Upper lobe of left lung (tissue), 6 donors: ENCODE measurements at places on chromosomes 6 and 20. TPM values are rescaled to one million over a fixed set of nuclear protein-coding genes. Genes with fewer than 3 reads are reported as not detected.

DNA sequence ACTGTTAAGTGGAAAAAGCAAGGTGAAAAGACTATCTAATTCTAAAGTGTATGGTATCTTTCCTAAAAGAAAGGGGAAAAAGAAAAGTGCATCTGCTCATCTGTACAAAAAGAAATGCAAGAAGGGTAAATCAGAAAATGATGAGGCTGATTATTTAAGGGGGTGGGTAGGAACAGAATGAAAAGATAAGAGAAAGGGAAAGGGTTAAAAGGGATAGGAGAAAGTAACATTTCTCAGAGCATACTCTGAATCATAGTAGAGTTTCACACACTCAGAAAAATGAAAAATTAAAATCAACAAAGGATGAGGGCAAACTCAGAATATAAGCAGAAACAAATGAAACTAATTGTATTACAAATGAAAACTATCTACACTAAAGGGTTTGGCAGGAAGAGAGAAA is 79.1 kb downstream of the RNGTT start:
- DNase-seq = no peak

DNA sequence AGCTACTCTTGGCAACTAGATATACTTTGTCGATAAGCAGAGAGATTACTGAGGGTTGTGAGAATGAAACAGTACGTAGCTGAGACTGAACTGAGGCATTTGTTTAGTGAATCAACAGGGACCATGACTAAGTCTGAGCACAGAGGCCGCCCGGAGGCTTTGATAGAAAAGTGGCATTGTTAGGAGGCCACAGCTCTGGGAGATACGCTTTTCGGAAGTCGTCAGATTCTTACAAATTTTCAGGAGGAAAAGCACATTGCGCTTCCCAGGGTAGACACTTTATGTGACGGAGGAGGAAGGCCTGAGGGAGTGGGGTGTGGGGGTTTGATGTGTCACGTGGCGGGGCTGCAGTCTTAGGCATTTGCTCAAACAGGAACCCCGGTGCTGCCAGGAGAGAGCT is 69.4 kb downstream of the PSMG4 start:
- DNase-seq = no peak

C6orf163 gene
- total RNA-seq = 7.1 TPM

SLC22A1 gene
- total RNA-seq = 4.2 TPM

DNA sequence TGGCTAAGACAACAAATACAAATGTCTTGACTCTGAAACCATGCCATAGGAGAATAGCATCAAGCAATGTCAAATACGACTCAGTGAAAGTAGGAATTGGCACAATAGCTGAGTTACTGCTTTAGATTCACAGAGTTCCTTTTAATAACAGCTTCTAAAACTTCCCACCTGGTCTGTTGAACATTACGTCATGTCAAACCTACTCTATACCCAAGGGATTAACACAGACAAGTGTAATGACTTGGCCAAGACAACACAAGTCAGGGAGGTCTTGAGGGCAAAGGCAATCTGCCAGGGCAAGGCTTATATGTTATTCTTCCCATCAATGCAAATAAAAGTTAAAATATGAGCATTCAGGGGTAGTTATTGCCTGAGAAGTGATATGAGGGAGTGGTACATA is 265.1 kb upstream of the PRDM1 start:
- DNase-seq = no peak

DNA sequence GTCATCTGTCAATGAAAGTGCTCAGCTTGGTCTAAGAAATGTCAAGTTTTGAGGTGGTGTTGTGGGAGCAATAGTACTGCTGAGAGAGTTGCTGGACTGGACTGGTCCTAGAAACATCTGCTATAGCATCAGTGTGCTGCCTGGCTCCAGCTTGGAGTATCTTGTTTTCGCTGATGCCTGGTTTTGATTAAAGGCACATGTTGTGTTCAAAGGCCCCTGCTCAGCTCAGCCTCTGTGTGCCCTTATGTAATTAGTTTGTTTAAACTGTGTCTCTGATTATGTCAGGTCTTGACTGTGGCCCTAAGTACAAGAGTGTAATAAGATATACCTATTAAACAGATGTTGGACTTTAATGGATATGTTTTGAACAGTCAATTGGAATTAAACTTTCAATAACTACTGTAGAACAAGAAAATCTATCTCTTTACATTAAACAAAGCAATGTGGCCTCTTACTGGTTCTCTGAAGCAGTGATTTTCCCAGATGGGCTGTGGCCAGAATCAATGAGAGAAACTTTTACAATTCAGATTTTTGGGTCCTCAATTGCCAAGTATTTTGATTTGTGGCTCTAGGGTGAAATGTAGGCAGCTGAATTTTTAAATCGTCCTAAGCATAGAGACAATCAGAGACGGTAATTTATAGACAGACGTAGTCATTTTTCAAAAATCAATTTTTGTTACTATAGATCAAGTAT is 668.2 kb downstream of the DHX35 start:
- DNase-seq = no peak

TGIF2 gene
- total RNA-seq = 9.6 TPM

- DNase-seq = no peak
Measured at GRCh38 chr6:150451807-150452427, 83.1 kb downstream of the IYD start.

- peak; percentile 96 for DNase-seq
Measured at GRCh38 chr6:166275714-166276166, 32.5 kb downstream of the PRR18 start.
